Neural crest cell (in vitro differentiated cells): ENCODE measurements at places on chromosomes 7 and 10.

DNA sequence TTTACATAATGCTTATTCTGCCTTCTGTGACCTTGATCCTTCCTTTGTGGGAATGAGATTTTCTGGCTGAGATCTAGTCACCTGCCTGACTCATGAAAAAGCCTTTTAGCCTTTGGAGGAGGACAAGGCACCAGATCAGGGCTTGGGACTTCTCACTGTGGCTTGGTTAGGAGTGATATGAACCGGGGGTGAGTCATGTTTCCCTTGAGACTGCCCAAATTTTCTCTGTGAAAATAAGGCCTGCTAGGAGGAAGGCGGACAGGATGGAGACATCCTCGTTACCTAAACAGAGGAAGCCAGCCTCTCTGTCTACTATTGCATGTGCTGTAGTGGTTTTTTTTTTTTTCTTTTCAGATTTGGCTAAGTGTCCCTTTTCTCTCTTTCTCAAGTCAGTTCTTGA, 57.8 kb downstream of the EVX1 start:
- no peak overlapping the region for H3K27ac ChIP-seq
- H3K36me3 ChIP-seq: no peaks in the 10 kb centered on the region
- peaks cover 11% of the 10 kb centered on the region for H3K27me3 ChIP-seq

- no peak overlapping the region for H3K4me3 ChIP-seq
- H3K27ac ChIP-seq: peak overlapping the region; percentile 65
- no peaks in the 10 kb centered on the region for H3K27me3 ChIP-seq
- DNase-seq: no peak
Observed at GRCh38 chr10:46236546-46236887, 50.3 kb upstream of the ANTXRL start.

DNA sequence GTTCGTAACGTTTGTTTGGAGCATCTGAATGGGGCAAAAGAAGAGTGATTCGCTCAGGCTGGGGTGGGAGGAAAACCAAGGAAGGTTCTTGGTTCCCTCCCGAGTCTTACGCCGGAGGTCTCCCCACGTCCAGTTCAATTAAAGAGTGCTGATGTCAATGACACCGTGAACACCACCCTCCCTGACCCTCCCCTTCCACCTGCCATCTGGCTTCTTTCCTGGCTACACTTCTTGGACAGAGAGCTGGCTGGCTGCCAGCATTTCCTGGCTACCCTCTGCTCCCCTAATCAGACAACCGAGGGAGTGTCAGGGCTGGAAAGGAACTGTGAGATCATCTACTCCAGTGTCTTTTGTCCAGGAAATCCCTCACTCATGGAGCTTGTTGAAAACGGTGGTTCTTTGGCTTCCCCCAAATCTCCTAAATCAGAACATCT, 24.1 kb upstream of the FFAR4 start:
- H3K4me3 ChIP-seq: no peak overlapping the region
- no peaks in the 10 kb centered on the region for H3K4me1 ChIP-seq
- H3K27me3 ChIP-seq: peaks cover 17% of the 10 kb centered on the region
- no peak overlapping the region for H3K27ac ChIP-seq
- H3K36me3 ChIP-seq: peaks cover 3% of the 10 kb centered on the region

DNA sequence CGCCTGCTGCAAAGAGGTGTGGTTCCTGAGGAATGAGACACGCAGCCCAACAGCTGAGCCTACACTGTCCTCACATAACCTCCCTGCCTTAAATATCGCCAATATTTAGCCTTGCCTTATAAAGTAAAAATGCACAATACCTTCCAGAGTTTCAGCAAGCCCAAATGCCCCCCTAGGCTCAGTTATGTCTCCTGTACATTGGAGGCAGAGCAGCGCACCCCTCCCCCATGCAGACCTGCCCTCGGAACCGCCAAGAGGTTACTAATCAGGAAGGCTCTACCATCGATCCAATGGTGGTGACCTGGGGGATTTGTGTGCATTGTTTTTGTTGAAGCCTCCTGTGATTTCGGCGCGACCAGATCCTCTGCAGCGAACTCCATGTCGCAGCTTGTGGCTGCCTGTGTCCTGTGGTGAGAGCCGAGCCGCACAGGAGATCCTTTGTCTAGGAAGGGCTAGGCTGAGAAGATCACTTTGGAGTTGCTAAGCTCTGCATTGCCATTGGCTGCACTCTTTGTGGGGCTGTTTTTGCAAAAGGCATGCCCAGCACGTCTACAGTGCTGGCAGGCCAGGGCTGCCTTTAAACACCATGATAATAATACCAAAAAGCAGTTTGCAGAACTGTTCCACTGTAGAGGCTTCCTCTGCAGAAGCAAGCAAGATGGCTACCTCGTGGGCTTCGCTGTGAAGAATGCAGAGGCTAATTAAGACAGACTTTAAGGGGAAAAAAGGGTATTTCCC, 40.1 kb downstream of the TET1 start:
- peak overlapping the region; percentile 98 for H3K27ac ChIP-seq
- H3K36me3 ChIP-seq: peaks cover 4% of the 10 kb centered on the region
- DNase-seq: peak; percentile 68
- H3K27me3 ChIP-seq: no peaks in the 10 kb centered on the region
- H3K4me1 ChIP-seq: peaks cover 38% of the 10 kb centered on the region
- peak overlapping the region; percentile 90 for H3K4me3 ChIP-seq

DNA sequence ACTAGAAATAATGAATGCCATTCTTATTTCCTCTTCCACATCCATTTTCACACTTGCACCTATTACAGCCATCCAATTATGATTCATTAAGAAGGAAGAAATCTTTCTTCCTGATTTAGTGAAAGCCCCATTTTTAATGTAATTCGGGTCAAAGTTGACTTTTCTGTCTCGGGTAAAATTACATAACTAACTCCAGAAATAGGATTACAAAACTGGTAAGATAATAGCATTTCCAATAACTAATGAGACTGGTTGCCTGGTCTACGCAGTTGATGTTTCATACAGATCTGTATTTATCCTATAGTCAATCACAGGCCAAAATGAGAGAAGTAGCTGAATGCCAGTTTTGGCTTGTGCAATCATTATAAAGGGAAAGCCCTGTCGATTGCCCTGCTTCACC, 651.5 kb upstream of the NRP1 start:
- peaks cover 22% of the 10 kb centered on the region for H3K4me1 ChIP-seq
- no peaks in the 10 kb centered on the region for H3K36me3 ChIP-seq
- H3K27me3 ChIP-seq: no peaks in the 10 kb centered on the region
- DNase-seq: no peak

DNA sequence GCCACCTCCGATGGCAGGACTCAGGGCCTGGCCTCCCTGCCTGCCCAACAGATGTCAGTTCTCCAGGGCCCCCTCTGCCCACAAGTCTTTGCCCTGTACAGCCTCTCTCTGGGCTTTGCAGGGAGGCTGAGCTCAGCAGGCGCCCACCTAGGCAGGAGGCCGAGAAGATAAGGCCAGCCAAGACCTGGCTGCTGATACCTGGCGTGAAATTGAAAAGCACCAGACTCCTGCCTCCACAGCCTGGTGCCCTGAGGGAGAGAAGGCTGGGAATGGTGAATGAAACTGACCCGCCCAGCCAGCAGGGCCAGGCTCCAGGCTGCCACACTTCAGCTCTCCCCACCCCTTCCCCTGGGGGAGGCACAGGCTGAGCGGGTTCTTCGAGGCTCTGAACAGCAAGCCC, 145.8 kb downstream of the CDH23 start:
- peaks cover 4% of the 10 kb centered on the region for H3K4me1 ChIP-seq
- no peaks in the 10 kb centered on the region for H3K27me3 ChIP-seq
- H3K4me3 ChIP-seq: no peak overlapping the region
- H3K27ac ChIP-seq: no peak overlapping the region
- no peaks in the 10 kb centered on the region for H3K36me3 ChIP-seq
- DNase-seq: no peak

GRCh38 chr10:13195016-13195415, 33.7 kb downstream of the MCM10 start:
- no peak for DNase-seq
- no peak overlapping the region for H3K27ac ChIP-seq
- H3K4me1 ChIP-seq: no peaks in the 10 kb centered on the region
- H3K36me3 ChIP-seq: no peaks in the 10 kb centered on the region
- no peak overlapping the region for H3K4me3 ChIP-seq

GRCh38 chr10:75743291-75743778, 311.9 kb downstream of the LRMDA start:
- H3K27ac ChIP-seq: no peak overlapping the region
- H3K36me3 ChIP-seq: peaks cover 2% of the 10 kb centered on the region
- no peak overlapping the region for H3K4me3 ChIP-seq
- no peaks in the 10 kb centered on the region for H3K4me1 ChIP-seq
- no peak for DNase-seq
- no peaks in the 10 kb centered on the region for H3K27me3 ChIP-seq

- H3K4me3 ChIP-seq: peak overlapping the region; percentile 88
- no peaks in the 10 kb centered on the region for H3K36me3 ChIP-seq
- no peak for DNase-seq
- peaks cover 42% of the 10 kb centered on the region for H3K27me3 ChIP-seq
- peaks cover 11% of the 10 kb centered on the region for H3K4me1 ChIP-seq
- H3K27ac ChIP-seq: no peak overlapping the region
Observed at GRCh38 chr10:91220954-91221675, 652 bp downstream of the PCGF5 start.

DNA sequence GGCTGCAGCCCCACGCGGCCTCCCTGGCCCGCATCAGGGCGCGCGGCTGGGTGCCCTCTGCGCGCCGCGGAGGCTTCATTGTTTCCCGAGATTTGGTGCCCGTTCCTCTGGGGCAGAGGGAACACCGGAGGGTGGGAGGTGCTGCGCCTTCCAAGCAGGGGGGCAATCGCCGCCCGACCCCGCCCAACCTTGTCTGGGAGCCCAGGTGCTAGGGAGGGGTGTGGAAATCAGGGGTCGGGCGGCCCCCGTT, 1.0 kb upstream of the NRP1 start:
- H3K27me3 ChIP-seq: peaks cover 32% of the 10 kb centered on the region
- H3K27ac ChIP-seq: no peak overlapping the region
- no peak for DNase-seq
- H3K4me3 ChIP-seq: peak overlapping the region; percentile 90

DNA sequence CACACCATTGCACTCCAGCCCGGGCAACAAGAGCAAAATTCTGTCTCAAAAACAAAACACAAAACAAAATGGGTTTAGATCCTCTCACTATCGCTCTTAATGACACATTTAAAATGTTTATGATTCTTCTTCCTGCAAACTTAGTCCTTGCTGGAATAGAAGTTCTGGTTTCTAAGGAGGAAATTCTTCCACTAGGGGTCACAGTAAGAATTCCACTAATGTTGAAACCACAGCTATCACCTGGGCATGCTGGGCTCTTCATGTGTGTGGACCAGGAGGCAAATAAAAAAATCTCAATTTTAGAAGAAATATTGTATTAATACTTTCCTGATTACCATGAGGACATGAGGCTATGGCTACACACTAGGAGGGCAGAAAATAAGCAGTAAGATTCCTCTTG, 915.8 kb downstream of the TYW1 start:
- H3K27ac ChIP-seq: no peak overlapping the region
- no peak overlapping the region for H3K4me3 ChIP-seq
- H3K27me3 ChIP-seq: peaks cover 2% of the 10 kb centered on the region
- no peaks in the 10 kb centered on the region for H3K36me3 ChIP-seq

DNA sequence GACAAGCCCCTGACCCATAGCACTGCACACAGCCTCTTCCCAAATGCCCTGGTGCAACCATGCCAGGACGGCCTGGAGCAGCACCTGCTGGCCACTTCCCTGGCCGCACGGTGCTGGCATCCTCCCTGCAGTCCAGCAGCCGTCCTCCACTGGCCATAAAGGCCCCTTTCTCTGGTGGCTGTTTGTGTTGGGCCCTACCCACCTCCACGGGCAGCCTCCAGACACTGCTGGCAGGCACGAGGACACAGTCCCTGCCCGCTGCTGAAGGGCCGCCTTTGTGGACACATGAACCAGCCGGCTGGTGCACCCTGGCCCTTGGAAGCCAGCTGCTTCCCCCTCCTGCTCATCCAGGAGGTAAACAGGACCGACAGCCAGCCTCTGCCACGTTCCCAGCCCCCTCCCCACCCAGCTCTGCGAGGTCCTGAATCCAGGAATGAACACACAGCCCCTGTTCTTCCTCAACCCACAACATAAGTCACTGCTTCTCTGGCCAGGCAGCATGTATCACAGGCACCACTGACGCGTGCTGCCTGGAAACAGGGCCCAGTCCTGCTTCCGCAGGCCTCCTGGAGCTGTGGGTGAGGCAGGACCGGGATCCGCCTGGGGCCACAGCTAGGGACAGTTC, 43.8 kb downstream of the SPOCK2 start:
- peaks cover 23% of the 10 kb centered on the region for H3K4me1 ChIP-seq
- H3K36me3 ChIP-seq: no peaks in the 10 kb centered on the region
- H3K27ac ChIP-seq: peak overlapping the region; percentile 65
- DNase-seq: no peak

DNA sequence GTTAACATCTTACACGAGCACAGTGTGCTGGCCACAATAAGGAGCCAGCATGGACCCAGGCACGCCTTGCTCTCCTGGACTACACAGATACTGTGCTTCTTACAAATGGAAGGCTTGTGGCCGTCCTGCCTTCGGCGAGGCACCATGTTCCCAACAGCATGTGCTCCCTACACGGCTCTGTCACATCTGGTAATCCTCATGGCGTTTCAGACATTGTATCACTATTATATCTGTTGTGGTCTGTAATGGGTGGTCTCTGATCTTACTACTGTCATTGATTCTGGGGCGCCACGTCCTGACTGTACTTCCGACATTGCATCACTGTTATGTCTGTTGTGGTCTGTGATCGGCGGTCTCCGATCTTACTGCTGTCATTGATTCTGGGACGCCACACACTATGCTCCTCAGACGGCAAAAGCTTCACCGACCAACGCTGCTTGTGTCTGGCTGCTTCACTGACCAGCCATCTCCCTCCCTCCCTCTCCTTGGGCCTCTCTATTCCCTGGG, 195.4 kb downstream of the MAD1L1 start:
- peak overlapping the region; percentile 1 for H3K27ac ChIP-seq
- H3K4me3 ChIP-seq: no peak overlapping the region
- H3K36me3 ChIP-seq: peaks cover 10% of the 10 kb centered on the region
- DNase-seq: no peak
- no peaks in the 10 kb centered on the region for H3K27me3 ChIP-seq

DNA sequence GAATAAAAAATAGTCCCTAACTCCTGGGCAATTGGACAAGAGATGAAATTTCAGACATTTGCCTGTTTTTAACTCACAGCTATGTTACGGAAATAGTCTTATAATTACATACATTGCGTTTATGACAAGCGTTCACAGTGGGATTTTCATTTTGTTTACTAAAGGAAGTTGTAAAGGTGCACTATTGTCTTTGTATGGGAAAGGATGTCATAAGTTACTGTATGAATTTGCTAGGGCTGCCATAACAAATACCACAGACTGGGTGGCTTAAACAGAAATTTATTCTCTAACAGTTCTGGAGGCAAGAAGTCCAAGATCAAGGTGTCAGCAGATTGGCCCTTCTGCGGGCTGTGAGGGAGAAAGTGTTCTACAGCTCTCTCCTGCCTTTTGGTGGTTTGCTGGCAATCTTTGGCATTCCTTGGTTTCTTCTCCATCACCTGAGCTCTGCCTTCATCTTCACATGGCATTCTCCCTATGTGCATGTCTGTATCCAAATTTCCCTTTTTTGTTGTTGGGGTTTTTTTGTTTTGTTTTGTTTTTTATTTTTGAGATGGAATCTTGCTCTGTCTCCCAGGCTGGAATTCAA, 5.6 kb downstream of the NFE2L3 start:
- peaks cover 69% of the 10 kb centered on the region for H3K27me3 ChIP-seq
- H3K4me3 ChIP-seq: no peak overlapping the region
- no peak overlapping the region for H3K27ac ChIP-seq
- H3K36me3 ChIP-seq: no peaks in the 10 kb centered on the region
- peaks cover 16% of the 10 kb centered on the region for H3K4me1 ChIP-seq
